ENCODE measurements at places on chromosomes 7 and 10. TPM values are rescaled to one million over a fixed set of nuclear protein-coding genes. Genes with fewer than 3 reads are reported as not detected.

ITGA8 gene
- under 0.01 TPM for total RNA-seq

H2BK1 gene
- total RNA-seq: not detected

PTN gene
- total RNA-seq: 7.7 TPM

THSD7A gene
- 0.30 TPM for total RNA-seq

TAS2R4 gene
- 1.4 TPM for total RNA-seq

PAX4 gene
- not detected for total RNA-seq

PNLIPRP2 gene
- total RNA-seq: not detected

LIPF gene
- total RNA-seq: not detected

CALML3 gene
- total RNA-seq: not detected

HABP2 gene
- not detected for total RNA-seq

ZNF775 gene
- 5.9 TPM for total RNA-seq

LRRD1 gene
- total RNA-seq: 0.30 TPM

ZNF33A gene
- total RNA-seq: 14.3 TPM

MMP21 gene
- not detected for total RNA-seq

PHKG1 gene
- 0.46 TPM for total RNA-seq

GPRIN2 gene
- total RNA-seq: not detected

MINDY4 gene
- 3.9 TPM for total RNA-seq

LRMDA gene
- 0.30 TPM for total RNA-seq

STEAP1B gene
- total RNA-seq: 1.5 TPM

CYP26C1 gene
- total RNA-seq: 0.09 TPM

BLVRA gene
- 31.5 TPM for total RNA-seq

KEL gene
- not detected for total RNA-seq

PODXL gene
- total RNA-seq: 3.5 TPM

INHBA gene
- total RNA-seq: 257 TPM

FFAR4 gene
- not detected for total RNA-seq

GNG11 gene
- 26.1 TPM for total RNA-seq

Data from smooth muscle cell of the umbilical artery (primary cell).